ENCODE measurements at places on chromosomes 7 and 10.

DNA sequence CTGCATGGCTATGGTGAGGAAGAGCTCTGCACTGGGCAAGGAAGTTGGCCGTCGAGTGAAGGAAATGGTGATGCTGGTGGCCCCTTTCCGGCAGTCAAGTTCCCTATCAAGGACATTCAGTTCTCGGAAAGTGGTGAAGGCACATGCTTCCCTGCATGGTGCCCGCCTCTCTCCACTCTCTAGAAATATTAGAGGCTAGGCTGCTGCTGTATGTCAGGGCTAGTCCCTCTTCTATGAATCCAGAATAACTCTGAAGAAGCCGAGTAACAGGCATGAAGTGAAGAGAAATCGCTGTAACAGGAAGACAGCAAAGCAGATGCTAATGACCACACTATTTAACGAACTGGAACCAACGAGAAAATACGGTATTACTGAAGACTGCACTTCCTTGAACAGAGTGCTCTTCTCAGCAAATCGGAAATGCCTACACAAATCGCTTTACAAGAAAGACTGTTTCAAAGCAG lies 5.4 kb downstream of the IDI1 start:
- DNase-seq = no peak

- DNase-seq = no peak
These were observed 89.2 kb downstream of the CARD11 start for GRCh38 chr7:2954433-2954853.

DNA sequence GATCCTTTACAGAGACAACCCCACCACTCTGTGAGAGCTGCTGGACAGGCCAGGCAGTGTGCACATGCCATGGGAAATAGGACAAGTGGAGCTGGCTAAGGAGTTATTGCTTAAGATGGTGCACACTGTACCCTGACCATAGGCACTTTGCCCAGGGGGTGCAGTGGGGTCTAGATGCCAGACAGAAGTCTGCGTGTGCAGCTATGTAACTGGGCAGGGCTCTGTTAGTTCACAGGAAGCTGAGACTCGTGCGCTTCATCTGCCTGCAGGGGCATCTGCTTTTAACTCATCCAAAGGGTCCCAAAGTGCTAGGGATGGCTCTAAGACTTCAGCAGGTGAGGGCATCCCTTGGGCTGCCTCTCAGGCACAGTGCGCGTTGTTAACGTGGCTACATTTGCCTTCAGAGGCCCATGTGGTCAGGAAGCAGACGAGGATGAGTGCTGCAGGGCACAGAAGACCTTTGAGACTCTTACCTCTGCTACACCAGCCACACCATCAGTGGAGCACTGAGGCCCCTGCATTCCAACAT lies 77.7 kb upstream of the GPR26 start:
- no peak for DNase-seq

- peak; percentile 91 for DNase-seq
These were observed 101.6 kb upstream of the FAM171A1 start for GRCh38 chr10:15472431-15473395.

GRCh38 chr7:116942504-116942903 lies 10.8 kb upstream of the ST7 start:
- no peak for DNase-seq
